ENCODE measurements at places on chromosomes 7 and 10. TPM values are rescaled to one million over a fixed set of nuclear protein-coding genes. Genes with fewer than 3 reads are reported as not detected.

The FBXO24 gene
- under 0.01 TPM for total RNA-seq

The ASIC3 gene
- 0.36 TPM for total RNA-seq

The HEPACAM2 gene
- not detected for total RNA-seq

The MSMB gene
- not detected for total RNA-seq

The LBX1 gene
- total RNA-seq = not detected

The UNCX gene
- total RNA-seq = not detected

The HOXA2 gene
- not detected for total RNA-seq

The AKR1D1 gene
- total RNA-seq = not detected

The MCMBP gene
- total RNA-seq = 84.8 TPM

The PTER gene
- 23.0 TPM for total RNA-seq

The CPED1 gene
- total RNA-seq = 0.15 TPM

The ANKRD22 gene
- total RNA-seq = not detected

The PSD gene
- 0.73 TPM for total RNA-seq

The WASHC2C gene
- 36.1 TPM for total RNA-seq

The INMT gene
- total RNA-seq = not detected

The TAS2R41 gene
- total RNA-seq = not detected

The FAM13C gene
- under 0.01 TPM for total RNA-seq

The LIPN gene
- total RNA-seq = not detected

The NANOS1 gene
- total RNA-seq = 0.77 TPM

All from melanocyte of skin (primary cell).